ENCODE measurements at places on chromosomes 5 and 9.

DNA sequence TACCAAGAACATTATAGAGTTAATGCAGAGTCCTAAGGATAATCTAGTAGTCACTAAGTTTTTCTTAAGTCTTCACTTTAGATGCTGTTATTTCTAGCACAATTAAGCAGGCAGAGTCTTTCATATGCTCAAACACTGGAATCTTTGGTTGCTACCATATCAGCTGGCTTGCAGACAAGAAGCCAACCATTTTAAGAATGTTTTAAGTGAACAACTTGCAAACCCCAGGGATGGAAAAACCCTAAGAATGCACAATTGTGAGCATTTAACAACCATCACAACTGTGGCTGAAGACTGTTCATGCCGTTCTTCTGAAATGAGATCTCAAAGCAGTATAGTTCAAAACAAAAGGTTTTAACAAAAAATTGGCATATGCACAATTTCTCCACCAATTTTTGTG is 55.1 kb downstream of the CSNK1A1 start:
- no peak for DNase-seq

- DNase-seq, result no peak
Observed at GRCh38 chr5:122639033-122639432, 135.8 kb upstream of the SNX2 start.

GRCh38 chr9:83622939-83623678 is at the start of gene IDNK:
IDNK (plus strand) TSS chr9:83623143; CDS start chr9:83623172, 29 bp downstream.
- peak; percentile 47 for DNase-seq

GRCh38 chr5:38426490-38426889 is 130.0 kb downstream of the LIFR start:
- DNase-seq, result no peak

GRCh38 chr9:108443741-108444140 is 412.0 kb downstream of the ACTL7B start:
- no peak for DNase-seq

GRCh38 chr5:108003178-108003577 is 332.4 kb upstream of the EFNA5 start:
- no peak for DNase-seq

DNA sequence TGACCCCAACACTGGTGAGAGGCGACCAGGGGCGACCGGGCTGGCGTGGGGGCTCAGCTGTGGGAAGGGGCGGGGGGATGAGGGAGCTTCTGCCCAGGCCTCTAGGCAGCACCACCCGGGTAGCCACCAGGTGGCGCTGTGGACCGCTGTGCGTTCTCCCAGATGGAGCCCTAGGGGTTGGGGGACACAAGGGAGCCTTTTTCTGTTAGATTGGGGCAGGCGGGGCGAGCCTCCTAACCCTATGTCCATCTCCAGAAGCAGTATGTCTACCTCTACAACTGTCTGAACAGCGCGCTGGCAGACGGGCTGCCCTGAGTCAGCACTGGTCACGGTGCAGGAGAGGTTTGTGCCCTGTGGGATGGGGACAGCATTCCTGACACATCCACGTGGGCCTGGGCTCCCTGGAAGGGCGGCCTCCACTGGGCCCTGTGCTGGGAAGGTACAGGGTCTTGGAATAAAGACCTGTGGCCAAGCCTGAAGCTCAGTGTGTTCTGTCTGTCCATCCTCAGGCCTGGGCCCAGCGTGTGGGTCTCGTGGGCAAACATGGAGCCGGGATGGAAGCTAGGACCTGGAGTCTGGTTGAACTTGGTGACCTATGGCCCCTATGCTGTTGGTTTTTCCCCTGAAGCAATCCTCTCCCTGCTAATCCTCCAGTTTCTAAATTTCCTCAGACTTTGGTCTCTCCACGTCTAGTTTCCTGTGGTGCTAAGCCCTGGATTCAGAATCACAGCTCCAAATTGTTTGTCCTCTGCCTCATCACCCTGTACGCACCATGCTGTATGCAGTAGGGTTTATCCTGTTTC is 23.1 kb upstream of the SPTLC1 start:
- DNase-seq, result peak; percentile 59

DNA sequence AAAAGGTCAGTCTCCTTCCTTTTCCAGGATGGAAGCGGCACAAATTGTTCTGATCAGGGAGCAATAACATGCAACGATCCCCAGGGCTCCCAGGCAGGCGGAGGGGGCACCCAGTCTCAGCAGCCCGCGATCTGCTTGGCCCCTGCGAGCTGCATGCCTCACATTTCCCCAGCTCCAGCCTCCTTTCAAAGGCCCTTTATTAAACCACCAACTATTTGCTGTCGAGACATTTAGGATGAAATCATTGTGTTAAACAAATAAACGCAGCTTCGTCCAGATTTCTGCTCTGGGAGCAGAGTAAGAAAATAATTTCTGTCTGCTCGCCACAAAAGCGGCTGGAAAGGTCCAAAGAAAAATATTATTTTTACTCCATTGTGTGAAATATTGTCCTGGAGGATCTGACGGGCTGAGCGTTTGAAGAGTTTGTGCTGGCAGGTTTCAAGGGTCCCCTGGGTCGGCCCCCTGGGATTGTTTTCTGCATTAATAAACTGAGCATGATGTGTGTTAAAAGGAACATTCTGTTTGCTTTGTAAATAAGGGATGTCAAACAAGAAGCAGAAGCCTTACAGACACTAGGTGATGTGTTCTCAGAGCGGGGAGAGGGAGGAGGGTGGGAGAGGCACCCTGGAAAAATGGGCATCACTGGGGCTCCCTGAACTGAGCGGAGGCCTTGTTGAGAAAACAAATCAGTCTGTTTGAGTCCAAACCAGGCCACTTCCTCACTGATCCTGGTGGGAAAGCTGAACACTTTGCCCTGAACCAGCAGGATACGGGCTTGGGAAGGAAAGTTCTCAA is 110.1 kb downstream of the FOXD1 start:
- no peak for DNase-seq

DNA sequence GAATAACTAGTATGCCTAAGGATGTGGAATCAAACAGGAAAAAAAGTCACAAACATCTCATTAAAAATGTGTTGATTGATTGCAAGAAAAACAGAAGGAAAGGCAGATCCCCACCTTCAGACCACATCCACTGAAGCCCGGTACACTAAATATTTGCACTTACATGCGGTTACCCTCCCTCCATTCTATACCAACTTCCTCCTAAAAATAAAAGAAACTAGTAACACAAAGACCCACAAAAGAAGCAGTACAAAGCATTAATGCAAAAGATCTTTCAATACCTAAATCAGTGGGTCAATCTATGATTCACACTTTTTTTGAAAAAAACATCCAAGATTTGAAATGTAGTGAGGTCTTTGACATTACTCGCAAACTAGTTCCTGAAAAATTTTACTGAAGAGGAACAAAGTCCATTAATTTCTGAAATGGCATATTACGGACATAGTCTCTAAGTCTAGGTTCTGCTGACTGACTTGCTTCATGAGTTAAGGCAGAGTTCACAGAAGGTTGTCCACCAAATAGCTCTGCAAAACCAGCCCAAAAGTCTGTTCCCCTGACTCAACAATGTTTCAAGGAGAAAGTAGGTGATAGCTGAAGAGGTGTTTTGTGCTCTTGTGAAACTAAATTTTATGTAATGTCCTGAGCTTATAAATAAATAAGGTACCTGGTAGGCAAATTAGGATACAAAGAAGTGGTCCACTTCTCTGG is 100.7 kb downstream of the PAM start:
- DNase-seq, result no peak

GRCh38 chr5:73946919-73947602 is 321.1 kb downstream of the ARHGEF28 start:
- no peak for DNase-seq

DNA sequence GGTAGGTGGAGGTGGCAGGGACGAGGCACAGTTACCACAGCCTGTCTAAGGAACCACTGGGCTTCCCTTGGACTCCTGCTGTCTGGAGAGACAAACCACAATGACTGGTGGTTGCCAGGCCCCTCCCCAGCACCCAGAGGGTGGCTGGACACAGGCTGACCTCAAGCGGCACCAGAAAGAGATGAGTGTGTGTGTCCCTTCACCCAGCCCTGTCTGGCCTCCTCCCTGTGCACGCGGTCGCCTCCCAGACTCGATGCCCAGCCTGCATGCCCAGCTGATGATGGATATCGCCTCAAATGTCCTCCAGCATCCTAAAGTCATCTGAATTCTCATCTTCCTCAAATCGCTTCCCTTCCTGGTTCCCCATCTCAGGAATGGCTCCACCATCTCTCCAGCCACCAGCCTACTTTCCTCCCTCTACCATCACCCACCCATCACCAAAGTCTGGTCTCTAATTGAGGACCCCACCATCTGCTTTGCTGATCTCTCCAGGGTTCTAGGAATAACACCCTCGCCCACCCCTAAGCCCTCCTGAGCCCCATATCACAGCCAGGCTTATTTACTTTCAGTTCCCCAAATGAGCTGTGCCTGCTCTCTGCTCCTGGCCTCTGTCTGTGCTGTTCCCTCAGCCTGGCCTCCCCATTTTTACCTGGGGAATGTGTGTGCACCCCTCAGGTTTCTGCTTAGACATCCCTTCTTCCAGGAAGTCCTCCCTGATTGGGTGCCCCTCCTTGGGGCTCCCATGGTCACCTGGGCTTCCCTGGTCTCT is 52.5 kb upstream of the GGTA1 start:
- DNase-seq, result no peak

- no peak for DNase-seq
Observed at GRCh38 chr5:143063175-143063970, 293.2 kb downstream of the ARHGAP26 start.

- no peak for DNase-seq
Observed at GRCh38 chr5:73172951-73173350, at the start of gene TMEM174. TMEM174 (plus strand) TSS chr5:73173193; CDS start chr5:73173244, 51 bp downstream.

DNA sequence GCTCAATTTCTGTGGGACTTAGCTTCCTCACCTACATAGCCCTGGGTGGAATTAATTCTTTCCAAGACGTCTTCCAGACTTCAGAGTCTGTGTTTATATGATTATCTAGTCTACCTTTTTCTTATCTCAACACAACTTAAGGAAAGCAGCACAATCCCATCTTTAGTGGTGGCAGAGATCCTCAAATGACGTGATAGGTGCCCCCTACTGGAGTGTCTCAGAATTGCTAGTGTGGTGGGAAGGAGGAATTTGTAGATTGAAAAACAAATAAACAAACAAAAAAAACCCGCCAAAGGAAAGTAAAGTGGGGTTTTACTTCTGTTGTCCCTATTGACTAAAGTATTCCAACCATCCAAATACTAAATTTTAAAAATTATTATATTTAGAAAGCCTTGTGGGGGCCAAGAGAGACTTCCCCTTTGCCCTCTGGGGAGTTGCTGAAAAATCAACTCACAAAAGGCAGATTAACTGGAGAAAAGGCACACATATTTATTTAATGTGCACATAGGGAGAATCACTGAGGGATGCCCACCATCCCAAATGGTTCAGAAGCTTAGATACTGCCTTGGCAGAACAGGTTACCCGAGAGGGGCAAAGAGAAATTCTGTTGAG is 283.3 kb downstream of the TMEM167A start:
- DNase-seq, result no peak

DNA sequence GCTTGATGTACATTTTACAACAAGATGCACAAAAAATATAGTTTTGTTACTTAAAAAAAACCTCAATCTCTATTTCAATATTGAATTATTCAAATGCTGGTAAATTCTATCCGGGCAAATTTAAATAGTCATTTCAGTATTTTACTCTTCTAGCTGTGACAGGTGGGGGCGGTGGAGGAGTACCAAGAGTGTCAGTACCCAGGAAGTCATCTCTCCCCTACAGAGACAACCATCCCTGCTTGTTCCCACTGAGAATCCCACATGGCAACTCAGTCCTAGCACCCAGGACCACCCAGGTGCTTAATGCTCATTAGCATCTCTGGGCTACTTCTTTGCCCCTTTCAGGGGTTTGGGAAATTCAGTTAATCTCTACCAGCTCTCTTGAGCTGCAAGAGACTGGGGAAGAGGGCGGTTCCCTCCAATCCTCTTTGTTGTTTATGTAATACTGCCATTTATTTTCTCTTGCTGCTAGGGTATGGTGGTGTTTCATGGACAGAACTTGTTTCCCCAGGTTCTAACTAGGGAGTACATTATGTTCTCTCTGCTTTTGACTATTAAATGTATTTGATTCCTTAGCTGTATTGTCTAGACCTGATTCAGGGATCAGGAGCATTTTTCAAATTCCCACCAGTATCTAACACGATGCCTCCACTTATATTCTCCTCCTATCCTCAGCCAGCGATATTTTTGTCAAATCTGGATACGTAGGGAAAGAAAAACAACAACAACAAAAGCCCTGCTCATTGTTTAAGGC is 122.5 kb downstream of the CDH18 start:
- DNase-seq, result no peak

GRCh38 chr9:82492274-82492673 is 503.7 kb downstream of the SPATA31D1 start:
- no peak for DNase-seq

DNA sequence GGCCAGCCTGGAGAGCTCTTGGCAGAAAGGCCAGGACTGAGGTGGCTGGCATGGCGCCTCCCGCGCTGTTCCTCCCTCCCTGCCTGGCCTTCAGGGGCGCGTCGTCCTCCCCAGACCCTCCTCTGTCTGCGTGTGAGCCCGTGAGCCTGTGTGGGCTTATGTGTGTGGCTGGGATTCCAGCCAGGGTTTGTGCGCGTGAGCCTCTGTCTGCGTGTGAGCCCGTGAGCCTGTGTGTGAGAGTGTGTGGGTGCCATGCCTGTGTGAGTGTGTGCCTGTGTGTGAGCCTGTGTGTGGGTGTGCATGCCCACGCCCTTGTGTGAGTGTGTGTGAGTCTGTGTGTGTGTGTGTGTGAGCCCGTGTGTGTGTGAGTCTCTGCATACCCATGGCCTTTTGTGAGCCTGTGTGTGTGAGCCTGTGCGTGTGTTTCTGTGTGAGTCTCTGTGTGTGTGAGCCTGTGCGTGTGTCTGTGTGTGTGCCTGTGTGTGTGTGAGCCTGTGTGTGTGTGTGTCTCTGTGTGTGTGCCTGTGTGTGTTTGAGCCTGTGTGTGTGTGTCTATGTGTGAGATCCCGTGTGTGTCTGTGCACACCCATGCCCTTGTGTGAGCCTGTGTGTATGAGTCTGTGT is 13.0 kb downstream of the RXRA start:
- DNase-seq, result no peak

DNA sequence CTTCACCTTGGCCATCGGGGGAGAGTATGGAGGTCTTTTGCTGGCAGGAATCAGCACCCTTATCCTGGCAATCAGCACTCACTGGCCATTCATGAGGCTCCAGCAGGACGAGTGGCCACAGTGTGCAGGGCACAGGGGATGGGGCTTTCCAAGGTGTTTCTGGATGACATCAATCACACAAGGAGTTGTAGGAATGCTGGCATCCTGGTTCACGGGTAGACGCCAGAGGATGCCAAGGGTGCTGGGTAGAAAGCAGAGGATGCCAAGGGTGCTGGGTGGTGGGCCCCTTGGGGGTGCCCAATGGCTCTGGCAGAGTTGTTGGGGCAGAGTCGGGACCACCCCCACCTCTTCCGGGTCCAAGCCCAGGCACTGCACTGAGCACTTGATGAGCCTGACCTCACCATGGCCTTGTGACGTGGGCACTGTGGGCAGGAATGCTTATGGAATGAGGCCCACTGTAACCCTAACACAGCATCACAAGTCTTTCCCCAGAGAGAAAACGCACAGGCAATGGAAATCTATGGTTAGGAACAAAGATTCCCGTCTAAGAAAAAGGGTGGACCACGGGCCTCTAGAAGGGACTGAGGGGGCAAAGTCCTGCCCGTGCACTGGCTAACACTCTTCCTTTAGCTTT is 29.1 kb downstream of the CEL start:
- DNase-seq, result no peak

GRCh38 chr5:76766746-76767145 is 50.8 kb downstream of the F2R start:
- DNase-seq, result no peak

All from effector memory CD4-positive, alpha-beta T cell (primary cell).